ENCODE measurements at places on chromosomes 7 and 10.

DNA sequence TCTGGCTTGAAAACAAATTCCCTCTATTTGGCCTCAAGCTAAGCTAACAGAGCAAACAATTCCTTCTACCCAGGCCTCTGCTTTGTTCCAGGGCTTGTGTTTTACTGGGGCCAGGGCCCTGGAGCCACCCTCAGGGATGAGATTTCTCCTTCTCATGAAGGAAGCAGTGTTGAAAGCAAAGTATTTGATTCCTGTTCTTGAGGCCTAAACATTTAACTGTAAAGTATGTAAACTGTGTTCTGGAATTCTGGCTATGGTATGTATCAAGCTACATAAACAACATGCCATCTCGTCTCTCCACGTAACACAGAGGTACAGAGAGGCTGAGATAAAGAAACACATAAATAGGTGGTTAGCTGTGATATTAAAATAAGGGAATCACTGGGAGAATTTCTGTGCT lies 81.8 kb downstream of the HERPUD2 start:
- no peak for DNase-seq

GRCh38 chr10:131226446-131227162 lies 84.9 kb downstream of the TCERG1L start:
- no peak for DNase-seq

DNA sequence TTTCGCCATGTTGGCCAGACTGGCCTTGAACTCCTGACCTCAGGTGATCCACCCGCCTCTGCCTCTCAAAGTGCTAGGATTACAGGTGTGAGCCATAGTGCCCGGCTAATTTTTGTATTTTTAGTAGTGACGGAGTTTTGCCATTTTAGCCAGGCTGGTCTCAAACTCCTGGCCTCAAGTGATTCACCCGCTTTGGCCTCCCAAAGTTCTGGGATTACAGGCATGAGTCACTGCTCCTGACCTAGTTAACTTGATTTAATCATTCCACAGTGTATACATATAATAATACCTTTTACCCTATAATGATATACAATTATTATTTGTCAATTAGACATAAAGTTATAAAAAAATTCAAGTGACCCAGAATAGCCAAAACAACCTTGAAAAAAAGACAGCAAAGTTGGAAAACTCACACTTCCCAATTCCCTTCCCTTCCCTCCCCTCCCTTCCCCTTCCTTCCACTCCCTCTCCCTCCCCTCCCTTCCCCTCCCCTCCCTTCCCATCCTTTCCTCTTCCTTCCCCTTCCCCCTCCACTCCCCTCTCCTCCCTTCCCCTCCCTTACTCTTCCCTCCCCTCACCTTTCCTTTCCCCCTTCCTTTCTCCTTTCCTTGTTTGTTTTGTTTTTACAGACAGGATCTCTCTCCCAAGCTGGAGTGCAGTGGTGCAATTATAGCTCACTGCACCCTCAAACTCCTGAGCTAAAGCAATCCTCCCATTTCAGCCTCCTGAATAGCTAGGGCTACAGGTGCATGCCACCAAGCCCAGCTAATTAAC lies 14.8 kb upstream of the ZMIZ2 start:
- DNase-seq, result no peak

DNA sequence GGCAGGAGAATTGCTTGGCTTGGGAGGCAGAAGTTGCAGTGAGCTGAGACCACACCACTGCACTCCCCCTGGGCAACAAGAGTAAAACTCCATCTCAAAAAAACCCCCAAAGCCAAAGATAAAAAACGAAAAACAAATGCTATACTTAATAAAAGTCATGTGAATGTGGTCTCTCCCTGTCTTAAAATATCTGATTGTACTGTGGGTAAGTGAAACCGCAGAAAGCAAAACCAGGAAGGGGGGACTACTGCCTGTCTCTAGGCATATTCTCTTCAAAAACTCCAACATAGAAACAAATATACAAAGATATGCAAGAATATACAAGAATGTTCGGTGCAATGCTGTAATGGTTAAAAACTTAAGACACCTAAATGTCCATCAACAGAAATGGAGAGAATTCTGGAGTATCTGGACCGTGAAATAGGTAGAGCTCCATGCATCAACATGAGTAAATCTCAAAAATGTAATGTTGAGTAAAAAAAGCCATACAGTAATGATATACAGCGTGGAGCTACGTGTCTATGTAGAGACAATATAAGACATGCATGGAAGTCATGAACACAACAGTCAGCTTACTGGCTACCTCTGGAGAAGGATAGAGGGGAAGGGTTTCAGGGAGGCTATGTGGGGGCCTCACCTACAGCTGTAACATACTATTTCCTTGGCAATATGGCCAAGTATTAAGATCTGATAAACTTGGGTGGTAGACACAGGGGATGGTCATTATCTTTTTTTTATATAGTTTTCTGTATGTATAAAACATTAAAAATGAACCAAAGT lies 2.1 kb downstream of the ZNF394 start:
- no peak for DNase-seq

DNA sequence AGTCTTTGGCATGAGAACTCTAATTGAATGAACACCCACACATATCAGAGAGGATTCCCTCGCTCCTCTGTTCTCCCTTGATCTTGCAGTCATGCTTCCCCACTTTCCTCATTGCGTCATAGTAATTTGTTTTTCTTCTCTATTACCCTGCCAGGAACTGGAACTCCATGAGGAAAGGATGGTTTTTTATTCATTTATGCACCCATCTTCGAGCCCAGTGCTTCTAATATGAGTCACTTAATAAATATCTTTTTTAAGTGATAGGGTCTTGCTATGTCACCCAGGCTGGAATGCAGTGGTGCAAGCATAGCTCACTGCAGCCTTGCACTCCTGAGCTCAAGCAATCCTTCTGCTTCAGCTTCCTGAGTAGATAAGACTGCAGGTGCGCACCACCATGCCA lies 83.5 kb downstream of the OTUD1 start:
- DNase-seq, result no peak

DNA sequence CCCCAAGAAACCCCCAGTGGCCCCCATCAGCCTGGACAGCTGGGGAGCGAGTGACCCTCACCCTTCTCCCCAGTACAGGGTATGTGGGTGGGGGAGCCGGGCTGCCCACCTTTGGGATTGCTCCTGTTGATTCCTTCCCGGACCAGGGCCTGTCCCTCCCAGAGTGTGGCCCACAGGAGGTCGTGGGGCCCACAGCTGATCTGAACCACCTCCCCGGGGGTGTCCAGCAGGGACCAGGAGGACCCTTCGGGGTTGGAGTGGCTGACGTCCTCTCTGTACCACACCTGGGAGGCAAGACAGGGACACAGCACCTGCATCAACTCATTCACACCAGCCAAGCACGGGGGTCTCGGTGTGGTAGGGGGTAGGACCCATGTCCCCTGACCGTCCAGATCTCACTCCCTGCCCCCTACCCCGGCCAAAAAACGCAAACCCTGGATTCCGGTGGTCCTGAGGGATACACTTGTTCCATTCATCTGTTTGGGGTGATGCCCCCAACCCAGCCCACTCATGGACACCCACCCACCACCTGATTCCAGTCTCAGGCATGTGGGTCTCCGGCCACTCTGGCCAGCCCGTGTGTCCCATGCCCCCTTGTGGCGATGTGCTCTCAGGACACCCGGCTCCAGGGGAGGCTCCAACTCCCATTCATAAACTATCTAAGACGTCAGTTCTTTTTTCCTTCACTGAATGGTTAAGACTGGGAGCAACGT lies 10.9 kb downstream of the TECPR1 start:
- peak; percentile 19 for DNase-seq

DNA sequence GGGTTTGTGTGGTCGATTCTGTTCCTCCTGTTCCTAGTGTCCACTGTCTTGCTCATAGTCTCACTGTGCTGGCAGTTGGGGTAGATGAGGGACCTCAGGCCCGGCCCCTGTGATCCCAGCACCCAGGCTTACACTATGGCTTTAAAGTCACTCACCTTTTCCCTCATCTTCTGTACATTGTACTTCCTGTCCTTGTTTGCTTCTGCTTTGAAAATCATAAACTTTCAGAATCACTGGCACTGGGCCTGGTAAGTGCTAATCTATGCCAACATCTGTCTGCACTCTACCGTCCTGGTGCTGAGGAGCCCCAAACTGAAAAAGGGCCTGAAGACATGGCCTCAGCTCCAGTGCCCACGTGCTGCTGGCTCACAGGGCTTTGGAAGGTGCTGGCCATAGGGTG lies 5.7 kb upstream of the TAS2R60 start:
- no peak for DNase-seq

DNA sequence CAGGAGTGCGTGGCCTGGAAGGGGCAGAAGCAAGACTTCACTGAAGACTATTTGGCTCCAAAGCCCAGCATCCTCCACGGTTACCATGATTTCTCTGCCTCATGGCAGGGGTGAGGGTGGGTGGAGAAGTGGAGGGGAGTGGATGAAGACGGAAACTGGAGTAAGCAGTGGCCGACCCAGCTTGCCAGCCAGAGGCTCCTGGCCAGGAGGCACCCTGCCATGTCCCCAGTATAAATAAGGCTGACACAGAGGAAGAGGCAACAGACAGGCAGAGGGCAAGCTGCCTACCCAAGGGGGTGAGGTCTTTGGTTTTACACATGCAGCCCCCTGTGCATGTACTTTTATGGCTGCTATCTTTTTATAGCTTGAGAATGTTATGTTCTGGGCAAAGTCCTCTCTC lies 102.6 kb upstream of the TBX20 start:
- no peak for DNase-seq

DNA sequence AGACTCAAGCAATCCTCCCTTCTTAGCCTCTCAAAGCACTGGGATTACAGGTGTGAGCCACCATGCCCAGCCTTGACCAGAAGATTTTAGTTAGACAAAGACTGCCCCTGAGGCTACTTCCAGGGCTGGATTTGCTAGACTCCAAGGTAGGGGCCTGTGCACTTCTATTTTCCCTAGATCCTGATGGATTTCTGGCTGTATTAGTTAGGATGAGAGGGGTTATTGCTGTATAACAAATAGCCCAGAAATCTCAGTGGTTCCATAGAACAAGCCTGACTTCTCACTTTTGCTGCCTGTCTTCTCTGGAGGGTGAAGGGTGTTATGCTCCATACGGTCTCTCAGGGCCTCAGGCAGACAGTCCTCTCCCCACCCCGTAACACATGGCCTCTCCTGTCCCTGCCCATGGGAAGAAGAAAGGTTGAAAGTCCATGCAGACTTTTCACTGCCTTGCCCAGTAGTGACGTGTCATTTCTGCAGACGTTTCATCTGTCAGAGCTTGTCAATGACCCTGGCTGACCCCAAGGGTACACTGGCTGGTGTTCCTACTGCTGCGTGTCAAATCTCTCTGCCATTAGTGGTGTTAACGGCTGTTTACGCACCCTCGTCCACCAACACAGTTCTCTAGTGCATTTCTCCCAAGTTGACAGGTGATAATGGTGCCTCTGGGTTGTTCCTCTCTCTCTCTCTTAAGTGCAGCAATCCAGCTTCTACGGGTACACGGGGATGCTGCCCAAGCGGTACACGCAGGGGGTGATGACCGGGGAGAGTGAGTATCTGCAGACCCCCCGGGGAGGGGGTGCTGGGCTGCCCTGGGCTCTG lies 11.6 kb downstream of the SLC29A4 start:
- DNase-seq, result no peak

- DNase-seq, result no peak
Observed at GRCh38 chr7:107179326-107180164, 10.7 kb downstream of the HBP1 start.

All from pons (tissue), 1 donor.